ENCODE measurements at places on chromosomes 13 and 19.

- DNase-seq, result no peak
Measured at GRCh38 chr13:102913914-102914313, 68.1 kb downstream of the ERCC5 start.

- no peak for DNase-seq
Measured at GRCh38 chr19:48466561-48467325, 2.4 kb upstream of the CYTH2 start.

GRCh38 chr19:18167011-18167410 is 6.6 kb upstream of the IFI30 start:
- DNase-seq, result no peak

DNA sequence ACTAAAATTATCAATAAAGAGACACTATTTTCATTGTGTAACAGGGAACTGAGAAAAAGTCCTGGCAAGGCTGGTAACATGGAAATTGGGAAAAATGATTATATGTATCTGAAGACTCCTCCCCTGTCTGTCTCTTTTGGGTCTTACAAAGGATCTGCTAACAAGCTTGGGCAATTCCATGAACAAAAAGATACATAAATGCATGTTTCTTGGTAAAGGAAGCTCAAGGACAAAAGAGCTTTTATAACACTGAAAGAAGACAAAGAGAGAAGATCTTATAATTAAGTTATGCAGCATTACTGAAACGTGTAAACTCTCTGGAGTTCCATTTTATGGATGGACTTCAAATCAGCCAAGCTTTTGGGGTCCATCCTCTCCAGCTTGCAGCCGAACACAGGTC is 29.2 kb downstream of the EFNB2 start:
- DNase-seq, result no peak

DNA sequence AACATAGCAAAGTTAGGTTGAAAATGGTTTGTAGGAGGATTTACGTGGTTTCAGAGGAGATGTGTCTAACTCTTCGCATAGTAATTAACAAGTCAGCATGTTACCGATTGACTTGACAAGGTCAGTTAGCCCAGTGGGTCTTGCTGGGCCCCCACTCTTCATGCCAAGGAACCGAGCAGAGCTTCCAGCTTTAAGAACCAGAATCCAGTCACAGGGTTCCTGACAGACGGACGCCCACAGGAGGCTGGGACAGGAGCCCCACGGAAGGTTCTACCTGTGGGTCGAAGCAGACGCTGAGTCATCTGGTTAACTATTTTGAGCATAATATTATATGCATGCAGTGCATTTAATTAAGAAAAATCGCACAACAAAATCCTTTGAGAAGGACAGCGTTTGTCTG is 3.5 kb downstream of the TMEM255B start:
- no peak for DNase-seq

- DNase-seq, result no peak
Measured at GRCh38 chr19:58395220-58395978, at the start of gene RNF225. Gene RNF225, plus strand, starts transcription at chr19:58395656. Its CDS starts 434 bp downstream, at chr19:58396090.

DNA sequence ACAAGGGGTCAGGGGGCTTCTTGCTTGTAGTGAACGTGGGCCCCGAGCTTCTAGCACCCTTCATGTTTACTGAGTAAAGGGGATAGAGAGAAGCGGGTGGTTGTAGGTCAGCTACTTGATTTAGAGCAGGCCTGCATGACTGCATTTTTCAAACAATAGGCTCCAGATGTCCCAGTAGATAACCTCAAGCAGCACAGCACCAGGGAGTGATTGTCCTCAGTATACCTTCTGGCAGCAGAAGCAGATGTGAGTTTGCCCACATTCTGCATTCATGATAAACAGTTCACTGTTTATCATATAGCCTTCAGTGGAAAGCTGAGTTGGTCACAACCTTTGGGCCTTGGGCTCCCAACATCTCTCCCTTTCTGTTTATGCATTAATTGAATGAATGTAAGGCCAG is 4.8 kb downstream of the ZNF439 start:
- DNase-seq, result no peak

DNA sequence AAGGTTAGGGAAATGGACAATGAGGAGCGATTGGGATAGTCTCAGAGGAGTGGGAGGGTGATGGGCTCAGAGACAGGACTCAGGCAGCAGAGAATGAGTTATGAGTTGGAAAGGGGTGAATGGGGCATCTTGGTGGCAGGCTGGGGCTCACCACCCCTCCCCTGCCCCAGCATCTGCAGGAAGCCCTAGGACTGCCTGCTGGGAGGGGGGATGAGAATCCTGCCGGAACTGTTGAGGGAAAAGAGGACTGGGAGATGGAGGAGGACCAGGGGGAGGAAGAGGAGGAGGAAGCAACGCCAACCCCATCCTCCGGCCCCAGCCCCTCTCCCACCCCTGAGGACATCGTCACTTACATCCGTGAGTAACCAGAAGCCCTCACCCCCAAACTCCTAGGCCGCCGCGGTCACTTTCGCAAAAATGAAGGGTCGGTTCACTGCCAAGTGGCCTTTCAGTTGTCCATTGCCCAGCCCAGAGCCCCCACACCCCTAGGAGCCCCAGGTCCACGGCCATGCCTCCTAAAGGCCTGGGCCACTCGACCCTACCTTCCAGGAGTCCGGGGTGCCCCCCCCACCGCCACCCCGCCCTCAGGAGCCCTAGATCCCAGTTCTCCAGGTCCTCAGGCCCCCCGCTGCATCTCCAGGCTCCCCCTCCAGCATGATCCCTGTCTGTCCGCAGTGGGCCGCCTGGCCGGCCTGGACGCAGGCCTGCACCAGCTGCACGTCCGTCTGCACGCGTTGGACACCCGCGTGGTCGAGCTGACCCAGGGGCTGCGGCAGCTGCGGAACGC is 764 bp downstream of the CLEC11A start:
- DNase-seq, result no peak

- DNase-seq, result no peak
Measured at GRCh38 chr13:94369972-94370436, 109.5 kb downstream of the DCT start.

- no peak for DNase-seq
Measured at GRCh38 chr13:46211116-46211482, 629 bp upstream of the LRRC63 start.

DNA sequence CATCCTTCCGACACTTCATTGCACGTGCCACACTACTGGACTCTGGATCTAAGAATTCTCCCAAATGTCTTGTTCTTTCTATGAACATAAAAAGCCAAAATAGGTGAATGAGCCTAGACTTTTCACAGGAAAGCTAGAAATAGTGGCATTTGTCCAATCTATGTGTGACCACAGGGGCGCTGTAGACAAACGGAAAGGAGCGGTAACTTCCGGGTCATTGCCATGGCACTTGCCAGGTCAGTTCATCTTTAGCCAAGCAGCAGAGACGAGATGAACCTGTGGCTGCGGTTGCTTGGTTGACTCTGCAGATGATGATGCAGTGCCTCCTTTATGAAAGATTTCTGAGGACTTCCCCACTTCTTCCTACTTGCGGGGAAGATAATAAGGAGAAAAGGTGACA is 65.6 kb downstream of the ADGRE1 start:
- no peak for DNase-seq

DNA sequence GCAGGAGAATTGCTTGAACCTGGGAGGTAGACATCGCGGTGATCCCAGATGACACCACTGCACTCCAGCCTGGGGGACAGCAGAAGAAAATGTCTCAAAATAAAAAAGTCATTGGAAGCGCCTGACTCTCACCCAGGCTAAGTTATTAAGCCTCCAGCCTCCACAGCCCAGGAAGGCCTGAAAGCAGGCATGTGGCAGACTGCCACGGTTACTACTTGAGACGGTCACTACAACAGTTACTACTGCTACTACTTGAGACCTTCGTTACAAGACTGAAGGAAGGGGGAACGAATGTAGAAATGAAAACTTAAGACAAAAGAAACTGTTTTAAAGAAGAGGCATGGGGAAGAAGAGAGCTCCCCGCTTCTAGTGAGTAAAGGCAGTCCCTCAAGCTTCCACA is 9.6 kb downstream of the PRR22 start:
- DNase-seq, result no peak

All from NCI-H510A (cell line).